ENCODE measurements at places on chromosomes 16 and 17.

GRCh38 chr16:19783363-19784182 is 65.5 kb downstream of the IQCK start:
- DNase-seq = no peak

GRCh38 chr17:65609749-65610148 is 48.3 kb upstream of the AXIN2 start:
- no peak for DNase-seq

DNA sequence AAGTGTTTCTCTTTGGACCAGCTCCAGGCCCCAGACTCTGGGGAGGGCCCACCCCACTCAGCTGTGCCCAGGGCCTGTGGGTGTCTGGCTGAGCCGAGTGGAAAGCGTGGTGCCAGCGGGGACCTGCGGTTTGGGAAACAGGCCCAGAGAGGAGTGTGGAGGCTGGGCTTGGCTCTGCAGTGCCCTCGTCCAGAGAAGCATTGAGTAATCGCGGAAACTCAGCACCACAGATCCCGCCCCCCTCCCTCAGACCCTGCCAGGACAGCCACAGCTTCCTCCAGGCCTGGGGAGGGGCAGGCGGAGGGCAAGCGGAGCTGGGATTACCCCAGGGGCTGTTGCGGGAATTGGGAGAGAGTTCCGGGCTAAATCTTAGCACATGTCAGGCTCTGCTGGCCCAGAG is 14.6 kb upstream of the PITPNA start:
- DNase-seq = no peak

DNA sequence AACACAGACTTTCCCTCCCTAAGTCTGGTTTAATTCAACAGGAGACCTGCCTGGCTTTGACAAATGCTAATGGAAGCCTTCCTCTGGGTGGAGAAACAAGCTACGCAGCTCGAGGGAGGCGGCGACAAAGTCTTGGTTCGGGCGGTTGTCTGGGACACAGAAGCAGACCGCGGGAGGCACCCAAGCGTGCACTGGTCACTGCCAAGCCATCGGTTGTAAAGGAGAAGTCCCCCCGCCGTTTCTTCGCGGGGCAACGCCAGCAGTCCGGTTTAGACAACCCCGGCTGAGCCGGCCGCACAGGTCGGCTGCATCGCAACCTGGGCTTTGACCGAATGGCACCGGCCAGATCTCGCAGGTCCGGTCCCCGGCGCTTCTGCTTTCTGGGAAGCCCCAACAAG is 586 bp downstream of the GLYR1 start:
- DNase-seq = peak; percentile 64

- DNase-seq = no peak
Observed at GRCh38 chr16:50369133-50369804, 481 bp upstream of the BRD7 start.

DNA sequence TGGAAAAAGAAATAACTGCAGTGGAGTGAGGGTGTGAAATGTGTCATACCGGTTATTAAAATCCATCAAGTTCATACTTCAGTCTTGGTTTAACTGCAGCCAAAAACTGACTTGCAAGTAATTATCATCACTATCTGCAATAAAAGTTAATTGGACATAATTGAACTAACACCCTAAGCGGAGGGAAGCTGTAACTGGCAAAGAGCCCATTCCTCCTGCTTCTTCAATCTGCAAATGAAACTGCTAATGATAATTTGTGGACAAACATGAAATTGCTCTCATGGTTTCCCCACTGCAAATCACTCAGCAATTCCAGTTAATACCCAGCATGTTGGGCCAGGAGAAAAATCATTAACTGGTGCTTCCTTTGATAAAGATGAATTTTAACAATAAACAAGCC is 46.5 kb downstream of the FAM222B start:
- no peak for DNase-seq

GRCh38 chr17:36085765-36086164 is 4.2 kb downstream of the CCL3 start:
- no peak for DNase-seq

DNA sequence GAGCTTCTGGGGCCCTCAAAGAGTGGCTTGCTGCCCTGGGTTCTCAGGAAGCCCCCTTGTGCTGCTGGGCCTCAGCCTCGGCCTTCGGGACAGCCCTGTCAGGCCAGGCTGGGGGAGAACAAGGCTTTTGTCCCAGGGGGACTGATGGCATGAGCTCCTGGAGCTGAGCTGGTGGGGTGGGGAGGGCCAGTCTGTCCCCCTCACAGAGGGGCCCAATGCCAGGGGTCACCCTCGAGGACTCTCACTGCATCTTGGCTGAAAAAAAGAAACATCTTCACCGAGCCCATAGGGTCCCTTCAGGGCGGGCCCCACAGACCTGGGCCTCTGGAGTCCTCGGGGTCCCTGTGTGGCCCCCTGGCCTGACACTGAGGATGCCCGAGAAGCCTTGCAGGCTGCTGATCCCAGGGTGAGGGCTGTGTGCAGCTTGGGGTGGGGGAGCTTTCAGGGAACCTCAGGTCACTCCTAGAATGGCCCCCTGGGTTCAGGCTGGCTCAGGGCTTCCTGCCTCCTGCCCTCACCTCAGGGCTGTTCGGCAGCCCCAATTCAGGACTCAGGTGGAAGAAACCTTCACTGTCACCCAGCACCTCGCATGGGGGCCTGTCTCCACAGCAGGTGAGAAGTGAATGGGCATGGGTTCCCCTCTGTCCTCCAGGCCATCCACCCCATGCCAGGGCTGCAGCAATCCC is 90.5 kb downstream of the TNFRSF13B start:
- no peak for DNase-seq

- no peak for DNase-seq
Observed at GRCh38 chr17:19391432-19391831, 4.4 kb upstream of the MFAP4 start.

All from Karpas-422 (cell line).